Fibroblast of skin of left quadriceps (primary cell): ENCODE measurements at places on chromosomes 2 and 18.

DNA sequence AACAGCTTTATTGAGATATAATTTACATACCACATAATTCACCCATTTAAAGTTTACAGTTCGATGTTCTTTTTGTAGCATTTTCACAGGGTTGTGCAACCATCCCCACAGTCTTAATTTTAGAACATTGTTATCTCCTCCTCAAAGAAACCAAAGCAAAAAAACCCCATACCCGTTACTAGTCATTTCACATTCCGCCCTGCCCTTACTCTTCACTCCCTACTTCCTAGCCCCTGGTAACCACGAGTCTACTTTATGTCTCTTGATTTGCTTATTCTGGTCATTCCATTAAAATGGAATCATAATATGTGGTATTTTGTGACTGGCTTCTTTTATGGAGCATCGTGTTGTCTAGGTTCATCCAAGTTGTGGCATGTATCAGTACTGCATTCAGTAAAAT is 137.7 kb downstream of the TANC1 start:
- DNase-seq, result peak; percentile 70

DNA sequence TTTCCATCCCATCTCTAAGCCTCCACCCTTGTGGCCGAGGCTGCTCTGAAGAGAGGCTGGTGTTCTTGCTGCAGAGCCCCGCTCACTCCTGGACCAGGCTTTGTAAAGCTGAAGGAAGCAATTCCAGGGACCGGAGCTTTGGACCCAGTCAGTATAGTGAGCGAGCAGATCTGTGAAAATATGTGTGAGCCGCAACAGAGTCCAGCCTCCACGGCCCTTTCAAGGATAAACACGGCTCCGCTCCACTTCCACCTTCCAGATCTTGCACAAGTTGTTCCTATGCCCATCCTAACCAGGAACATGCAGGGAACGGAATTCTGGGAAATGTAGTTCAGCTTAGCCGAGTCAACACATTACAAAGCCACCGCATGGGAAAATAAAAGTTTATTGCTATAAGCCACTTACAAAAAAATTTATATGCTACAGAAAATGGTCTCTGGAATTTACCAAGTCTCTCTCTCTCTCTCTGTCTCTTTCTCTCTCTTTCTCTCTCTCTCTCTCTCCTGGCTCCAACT is 151.7 kb upstream of the ZNF521 start:
- peak; percentile 70 for DNase-seq

DNA sequence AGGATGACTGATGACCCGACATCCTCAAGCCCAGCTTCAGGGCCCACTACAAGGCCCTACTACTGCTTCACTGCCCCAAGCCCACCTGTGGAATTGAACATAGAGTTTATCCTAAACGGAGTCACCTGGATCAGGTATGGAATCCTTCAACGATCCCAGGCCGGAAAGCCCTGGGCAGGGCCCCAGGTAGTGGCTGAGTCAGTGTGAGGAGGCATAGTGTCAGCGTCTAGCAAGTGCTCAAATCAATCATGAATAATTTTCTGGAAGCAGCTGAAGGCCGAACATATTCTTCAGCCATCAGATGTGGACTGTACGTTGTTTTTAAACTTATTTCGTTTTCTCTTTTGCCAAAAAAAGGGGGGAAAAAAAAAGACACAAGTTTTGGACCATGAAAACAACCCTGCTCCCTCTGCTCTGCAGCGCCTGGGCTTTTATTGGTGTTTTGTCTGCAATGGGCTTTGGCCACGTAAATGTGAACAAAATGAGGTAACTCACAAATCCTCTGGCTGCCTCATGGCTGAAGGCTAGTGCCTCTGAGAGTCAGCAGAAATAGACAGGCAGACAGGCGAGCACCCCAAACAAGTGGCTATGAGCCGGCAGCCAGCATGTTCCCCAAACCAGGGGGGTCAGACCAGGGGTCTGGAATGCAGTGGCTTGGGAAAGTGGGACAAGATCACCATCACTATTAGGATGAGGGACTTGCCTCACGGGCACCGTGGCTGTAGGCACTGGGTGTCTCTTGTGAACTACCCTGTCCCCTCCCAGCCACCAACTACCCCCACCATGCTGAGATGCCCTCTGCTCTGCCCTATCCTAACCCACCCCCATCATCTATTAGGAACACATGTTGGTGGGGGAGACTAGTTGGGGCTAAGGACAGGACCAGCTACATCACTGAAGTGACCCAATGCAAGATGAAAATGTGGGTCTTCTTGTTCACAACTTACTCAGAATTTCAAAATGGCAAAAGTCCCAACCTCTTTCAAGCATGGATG is 51.4 kb downstream of the TTC32 start:
- no peak for DNase-seq

DNA sequence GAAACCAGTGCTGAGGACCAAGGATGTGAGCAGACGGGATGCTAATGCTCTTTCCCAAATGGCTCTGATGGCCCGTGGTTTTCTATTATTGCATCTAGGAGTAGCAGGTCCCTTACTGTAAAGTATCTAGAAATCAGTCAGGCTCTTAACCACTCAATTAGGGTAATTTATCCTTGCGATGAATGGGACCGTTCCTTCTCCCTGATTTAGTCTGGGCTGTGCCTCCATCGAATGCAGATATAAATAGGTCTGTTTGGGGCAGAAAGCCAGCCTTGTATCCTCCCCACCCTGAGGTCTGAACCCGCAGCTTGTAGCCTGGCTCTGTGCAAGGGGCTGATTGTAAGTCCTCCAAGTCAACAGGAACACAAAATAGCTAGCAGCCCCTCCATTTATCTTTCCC is 9.5 kb upstream of the SMARCAL1 start:
- no peak for DNase-seq

DNA sequence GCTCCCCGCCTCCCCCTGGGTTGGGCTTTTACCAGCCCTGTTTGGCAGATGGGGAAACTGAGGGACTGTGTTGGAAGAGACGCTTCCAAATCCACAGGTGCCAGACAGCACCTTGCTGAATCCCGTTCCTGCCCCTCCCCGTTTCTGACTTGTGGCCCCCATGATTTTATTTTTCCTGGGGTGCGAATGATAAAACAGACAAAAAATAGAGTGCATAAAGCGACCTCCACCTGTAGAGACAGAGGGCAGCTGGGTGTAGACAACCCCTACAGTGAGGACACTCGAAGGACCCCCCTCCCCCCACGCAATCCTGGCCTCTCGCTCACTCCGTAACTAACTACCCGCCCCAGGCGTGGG is 2.2 kb upstream of the CTDSP1 start:
- no peak for DNase-seq

GRCh38 chr2:66531567-66531966 is 96.6 kb downstream of the MEIS1 start:
- DNase-seq, result no peak

DNA sequence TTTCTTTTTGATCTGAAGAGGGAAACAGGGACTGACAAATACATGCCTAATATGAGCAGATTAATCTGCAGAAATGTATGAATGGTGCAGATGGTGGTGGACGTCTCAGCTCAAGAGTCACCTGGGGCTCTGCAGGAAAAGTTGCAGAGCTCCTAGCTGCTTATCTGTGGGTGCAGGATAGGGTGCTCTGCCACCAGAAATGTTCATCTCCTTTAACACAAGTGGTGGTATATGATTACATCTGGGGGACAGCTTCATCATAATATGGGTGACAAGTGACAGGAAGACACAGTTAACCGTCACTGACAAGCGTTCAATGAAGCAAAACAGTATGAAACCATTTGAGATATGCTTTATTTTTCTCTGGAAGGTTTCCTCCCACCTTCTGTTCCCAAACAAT is 121.2 kb upstream of the LINC00305 start:
- DNase-seq, result no peak

GRCh38 chr2:64477979-64478378 is 24.0 kb downstream of the LGALSL start:
- no peak for DNase-seq

DNA sequence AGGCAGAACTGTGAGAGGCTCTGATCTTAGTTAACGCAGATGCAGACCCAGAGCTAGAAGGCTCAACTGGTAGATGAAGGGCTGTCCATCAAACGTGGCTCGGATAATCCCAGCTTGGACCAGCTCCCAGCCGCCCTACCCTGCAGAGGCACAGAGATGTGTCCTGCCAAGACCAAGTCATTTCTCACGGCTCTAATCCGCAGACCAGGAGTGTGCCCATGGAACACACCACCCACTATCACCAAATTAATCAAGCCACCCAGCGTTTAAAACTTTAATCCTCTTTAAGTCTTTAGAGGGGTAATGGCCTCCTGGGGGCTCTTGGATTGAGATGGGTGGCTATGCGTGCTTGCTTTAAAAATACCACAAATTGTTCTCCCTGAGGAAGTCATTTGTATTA is 17.5 kb downstream of the LYPD1 start:
- DNase-seq, result no peak

- no peak for DNase-seq
These were observed 777 bp downstream of the GALNT3 start for GRCh38 chr2:165793161-165793778.

- no peak for DNase-seq
These were observed at the start of gene HAAO for GRCh38 chr2:42792583-42793333. HAAO (minus strand) TSS chr2:42792583; CDS start chr2:42792536, 47 bp downstream.

DNA sequence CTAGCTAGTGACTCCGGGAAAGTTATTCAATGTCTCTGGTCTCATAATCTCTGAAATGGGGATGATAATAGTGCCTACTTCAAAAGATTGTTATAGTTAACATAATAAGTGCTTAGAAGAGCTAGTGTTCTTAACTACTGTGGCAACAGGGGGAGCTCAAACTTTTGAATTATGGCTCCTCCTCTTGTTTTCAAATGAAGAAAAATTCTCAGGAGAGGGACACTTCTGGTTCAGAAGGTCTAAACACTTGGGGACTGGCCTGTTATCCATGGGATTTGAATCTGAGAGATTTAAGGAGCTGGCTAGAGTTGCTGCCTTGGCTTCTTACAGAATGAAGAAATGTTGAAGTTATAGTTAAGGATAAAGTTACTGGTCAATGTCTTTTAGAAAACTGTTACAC is 92.2 kb upstream of the ITGB6 start:
- no peak for DNase-seq

DNA sequence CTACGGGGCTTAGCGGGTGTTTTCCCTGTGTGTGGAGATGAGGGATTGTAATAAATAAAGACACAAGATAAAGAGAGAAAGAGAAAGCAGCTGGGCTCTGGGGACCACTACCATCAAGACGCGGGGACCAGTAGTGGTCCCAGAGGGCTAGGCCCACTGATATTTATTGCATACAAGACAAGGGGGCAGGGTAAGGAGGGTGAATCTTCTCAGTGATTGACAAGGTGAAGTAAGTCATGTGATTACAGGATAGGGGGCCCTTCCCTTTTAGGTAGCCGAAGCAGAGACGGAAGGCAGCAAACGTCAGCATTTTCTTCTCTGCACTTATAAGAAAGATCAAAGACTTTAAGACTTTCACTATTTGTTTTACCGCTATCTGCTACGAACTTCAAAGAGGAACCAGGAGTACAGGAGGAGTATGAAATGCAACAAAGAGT is 4.5 kb upstream of the GAL3ST2 start:
- no peak for DNase-seq

- DNase-seq, result peak; percentile 95
These were observed 158.1 kb downstream of the TANC1 start for GRCh38 chr2:159126432-159127022.

DNA sequence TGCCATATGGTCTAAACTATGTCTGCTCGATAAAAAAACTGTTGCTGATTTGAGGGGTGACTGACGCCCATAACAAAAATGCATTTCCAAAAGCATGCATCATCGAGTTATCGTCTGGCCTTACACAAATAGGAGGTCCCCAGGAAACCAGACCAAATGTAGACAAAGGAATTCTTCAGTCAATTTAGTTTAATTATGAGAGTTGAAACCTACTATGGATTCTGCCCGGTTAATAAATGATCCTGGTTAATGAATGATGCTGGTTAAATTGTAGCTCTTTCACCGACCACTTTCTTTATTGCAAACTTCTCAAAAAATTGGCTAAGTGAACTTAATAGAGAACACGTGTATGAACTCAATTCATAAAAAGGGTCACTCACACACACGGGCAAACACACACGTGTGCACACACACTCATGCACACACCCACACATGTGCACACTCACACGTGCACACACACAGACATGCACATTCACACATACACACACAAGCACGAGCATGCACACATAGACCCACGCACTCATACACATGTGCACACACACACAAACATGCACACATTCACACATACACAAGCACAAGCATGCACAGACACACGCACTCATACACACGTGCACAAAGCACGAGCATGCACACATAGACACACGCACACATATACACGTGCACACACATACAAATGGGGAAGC is 59.0 kb upstream of the SALL3 start:
- no peak for DNase-seq

DNA sequence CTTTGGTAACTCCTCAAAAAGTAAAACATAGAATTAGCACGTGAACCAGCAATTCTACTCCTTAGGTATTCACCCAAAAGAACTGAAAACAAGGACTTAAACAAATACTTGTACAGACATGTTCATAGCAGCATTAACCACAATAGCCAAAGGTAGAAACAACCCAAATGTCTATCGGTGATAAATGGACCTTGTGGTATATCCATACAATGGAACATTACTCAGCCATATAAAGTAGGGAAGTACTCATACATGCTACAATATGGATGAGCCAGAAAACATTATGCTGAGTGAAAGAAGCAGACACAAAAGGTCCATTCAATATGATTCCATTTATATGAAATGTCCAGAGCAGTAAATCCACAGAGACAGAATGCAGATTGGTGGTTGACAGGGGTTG is 182.8 kb downstream of the DNER start:
- DNase-seq, result no peak

- no peak for DNase-seq
These were observed 285.1 kb downstream of the TMX3 start for GRCh38 chr18:68429841-68430240.

GRCh38 chr2:20647211-20647610 is 3.7 kb downstream of the HS1BP3 start:
- DNase-seq, result no peak

DNA sequence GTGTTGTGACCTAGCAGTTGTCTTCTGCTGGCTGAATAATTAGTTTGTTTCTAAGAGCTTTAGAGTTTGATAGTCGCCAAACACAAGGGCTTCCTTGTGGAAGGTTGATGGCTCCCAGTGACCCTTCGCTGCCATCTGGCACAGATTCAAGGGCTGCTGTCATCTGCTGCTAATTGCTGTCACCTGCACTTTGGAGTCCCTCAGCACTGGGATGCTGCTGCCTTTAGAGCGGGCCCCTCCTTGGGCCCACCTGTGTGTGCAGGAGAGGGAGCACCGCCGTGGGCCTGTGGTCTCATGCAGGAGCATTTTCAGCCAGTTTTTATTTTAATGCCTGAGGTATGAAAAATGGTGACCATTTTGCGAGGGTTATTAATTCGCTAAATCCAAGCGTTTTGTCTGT is 154.0 kb upstream of the NFATC1 start:
- DNase-seq, result no peak

- no peak for DNase-seq
These were observed 448.7 kb upstream of the VRK2 start for GRCh38 chr2:57597940-57598339.

GRCh38 chr2:239671916-239672849 is 271.4 kb upstream of the HDAC4 start:
- DNase-seq, result no peak

GRCh38 chr2:240269886-240270285 is 129.4 kb upstream of the OTOS start:
- no peak for DNase-seq

GRCh38 chr2:119112230-119112629 is 46.3 kb downstream of the C1QL2 start:
- DNase-seq, result no peak
